ENCODE measurements at places on chromosomes 12 and 14.

DNA sequence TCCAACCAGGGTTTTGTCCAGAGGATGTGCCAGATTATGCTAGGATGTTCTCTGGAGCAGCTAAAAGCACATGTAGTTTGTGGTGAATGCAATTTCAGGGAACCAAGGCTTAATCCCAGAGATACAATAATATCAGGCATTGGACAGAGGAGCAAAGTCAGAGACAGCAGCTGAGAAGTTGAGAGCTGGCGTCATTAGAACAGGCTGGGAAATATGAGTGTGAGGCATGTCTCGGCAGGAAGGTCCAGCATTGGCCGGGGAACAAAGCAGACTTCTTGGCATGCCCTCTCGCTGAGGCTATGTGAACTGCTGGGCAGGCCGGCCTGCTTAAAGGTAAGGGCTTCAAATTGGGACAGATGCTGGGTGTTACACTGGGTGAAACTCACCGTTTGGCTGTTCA lies 125.4 kb downstream of the CAND1 start:
- no peak overlapping the region for H3K27ac ChIP-seq
- H3K4me1 ChIP-seq: peaks cover 14% of the 10 kb centered on the region
- no peak overlapping the region for H3K4me3 ChIP-seq
- DNase-seq: no peak
- H3K27me3 ChIP-seq: no peaks in the 10 kb centered on the region

DNA sequence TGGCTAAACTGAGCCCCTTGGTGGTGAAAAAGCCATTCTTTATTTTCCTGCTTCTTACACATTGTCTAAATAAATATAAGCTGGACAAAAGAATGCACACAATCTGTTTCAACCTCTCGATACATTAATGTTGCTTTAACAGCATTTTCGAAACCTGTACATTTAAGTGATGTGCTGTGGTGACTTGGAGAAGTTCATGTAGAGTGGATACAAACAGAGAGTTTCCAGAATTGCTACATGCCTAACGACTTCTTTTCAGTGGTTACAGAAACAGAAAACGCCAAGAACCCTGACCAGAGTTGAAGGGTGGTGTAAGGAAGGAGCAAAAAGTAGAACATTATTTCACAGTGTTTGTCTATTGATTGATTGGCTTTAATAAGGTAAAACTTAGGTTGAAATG lies 500.9 kb downstream of the SLC16A7 start:
- H3K27ac ChIP-seq: no peak overlapping the region
- no peaks in the 10 kb centered on the region for H3K36me3 ChIP-seq
- no peak for DNase-seq
- H3K27me3 ChIP-seq: no peaks in the 10 kb centered on the region
- H3K4me3 ChIP-seq: no peak overlapping the region

- no peaks in the 10 kb centered on the region for H3K27me3 ChIP-seq
- H3K4me1 ChIP-seq: no peaks in the 10 kb centered on the region
- peak overlapping the region; percentile 43 for H3K27ac ChIP-seq
- H3K36me3 ChIP-seq: no peaks in the 10 kb centered on the region
Observed at GRCh38 chr12:104462931-104463339, 6.2 kb downstream of the CHST11 start.

DNA sequence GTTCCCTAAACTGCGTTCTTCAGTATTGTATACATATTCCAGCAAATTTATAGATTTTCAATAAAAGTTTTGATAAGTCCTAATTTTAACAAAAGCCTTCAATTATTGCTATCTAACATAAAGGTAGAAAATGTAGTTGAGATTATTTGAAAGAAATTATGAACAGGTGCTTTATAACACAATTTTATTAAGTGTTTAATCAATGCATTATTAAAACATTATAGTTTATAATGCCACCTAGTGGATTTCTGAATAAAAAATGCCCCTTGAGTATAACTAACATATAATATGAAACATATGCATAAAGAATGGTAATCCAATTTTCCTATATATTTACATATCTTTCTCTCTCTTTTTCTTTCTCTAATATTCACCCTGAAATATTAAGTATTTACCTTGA lies 515.3 kb downstream of the SLC6A15 start:
- no peaks in the 10 kb centered on the region for H3K36me3 ChIP-seq
- H3K27me3 ChIP-seq: no peaks in the 10 kb centered on the region
- H3K4me1 ChIP-seq: no peaks in the 10 kb centered on the region
- H3K4me3 ChIP-seq: no peak overlapping the region
- DNase-seq: no peak

DNA sequence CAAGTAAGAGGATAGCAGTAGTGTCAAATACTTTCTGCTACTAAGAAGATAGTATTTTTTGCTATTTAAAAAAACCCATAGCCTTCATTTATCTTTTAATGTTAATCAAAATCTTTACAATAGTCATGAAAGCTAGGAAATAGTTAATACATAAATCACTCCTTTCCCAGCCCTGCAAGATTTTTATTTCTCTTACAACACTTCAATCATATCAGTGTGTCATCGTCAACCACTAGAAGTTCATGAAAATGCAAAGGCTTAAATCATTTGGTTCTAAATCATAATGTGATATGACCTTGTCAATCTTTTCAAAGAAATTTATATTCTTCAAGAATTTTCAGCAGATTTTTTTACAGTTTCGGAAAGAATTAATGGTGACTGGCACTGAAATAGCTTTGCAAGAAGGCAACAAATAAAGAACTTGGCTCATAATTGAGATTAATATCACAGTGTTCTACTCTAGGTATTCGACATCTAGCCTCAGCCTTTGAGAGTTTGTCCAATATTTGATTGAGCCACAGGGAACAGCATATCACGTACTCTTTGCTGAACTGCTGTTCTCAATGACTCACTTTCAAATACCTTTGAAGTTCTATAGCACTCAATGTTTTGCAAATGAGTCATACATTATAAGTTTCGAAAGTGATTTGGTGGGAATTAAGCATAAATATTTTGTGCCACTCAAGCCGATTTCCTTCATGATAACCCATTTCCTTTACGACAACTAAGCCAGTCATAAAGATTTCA lies 384.0 kb upstream of the FOXG1 start:
- H3K36me3 ChIP-seq: no peaks in the 10 kb centered on the region
- no peak overlapping the region for H3K27ac ChIP-seq
- no peaks in the 10 kb centered on the region for H3K4me1 ChIP-seq
- no peak overlapping the region for H3K4me3 ChIP-seq
- H3K27me3 ChIP-seq: no peaks in the 10 kb centered on the region

- DNase-seq: no peak
- H3K4me1 ChIP-seq: no peaks in the 10 kb centered on the region
- H3K27ac ChIP-seq: no peak overlapping the region
- H3K36me3 ChIP-seq: no peaks in the 10 kb centered on the region
Observed at GRCh38 chr12:31525496-31526157, 65.3 kb downstream of the DENND5B start.

DNA sequence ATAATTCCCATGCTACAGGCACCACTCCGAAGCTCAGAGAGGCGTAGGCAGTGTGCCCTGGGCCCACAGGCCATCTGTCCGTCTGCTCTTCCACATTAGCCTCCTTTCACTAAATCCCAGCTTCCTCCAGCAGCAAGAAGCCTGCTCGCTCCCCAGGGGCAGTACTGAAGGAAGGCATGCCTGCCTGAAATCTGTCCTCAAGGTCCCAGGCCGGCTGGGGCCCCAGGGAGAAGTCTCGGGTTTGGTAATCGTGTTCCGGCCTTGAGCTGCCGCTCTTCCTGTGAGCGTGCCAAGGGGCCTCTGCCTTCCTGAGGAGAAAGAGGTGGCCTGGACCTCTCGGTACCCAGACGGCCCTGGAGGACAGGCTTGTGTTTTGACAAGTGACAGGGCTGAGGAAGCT lies 15.2 kb upstream of the DLK1 start:
- no peak for DNase-seq
- peaks cover 27% of the 10 kb centered on the region for H3K4me1 ChIP-seq
- no peaks in the 10 kb centered on the region for H3K36me3 ChIP-seq
- H3K27ac ChIP-seq: no peak overlapping the region

Measured in esophagus squamous epithelium (tissue), 5 donors.